Effector CD8-positive, alpha-beta T cell (primary cell): ENCODE measurements at places on chromosomes 1 and 21.

DNA sequence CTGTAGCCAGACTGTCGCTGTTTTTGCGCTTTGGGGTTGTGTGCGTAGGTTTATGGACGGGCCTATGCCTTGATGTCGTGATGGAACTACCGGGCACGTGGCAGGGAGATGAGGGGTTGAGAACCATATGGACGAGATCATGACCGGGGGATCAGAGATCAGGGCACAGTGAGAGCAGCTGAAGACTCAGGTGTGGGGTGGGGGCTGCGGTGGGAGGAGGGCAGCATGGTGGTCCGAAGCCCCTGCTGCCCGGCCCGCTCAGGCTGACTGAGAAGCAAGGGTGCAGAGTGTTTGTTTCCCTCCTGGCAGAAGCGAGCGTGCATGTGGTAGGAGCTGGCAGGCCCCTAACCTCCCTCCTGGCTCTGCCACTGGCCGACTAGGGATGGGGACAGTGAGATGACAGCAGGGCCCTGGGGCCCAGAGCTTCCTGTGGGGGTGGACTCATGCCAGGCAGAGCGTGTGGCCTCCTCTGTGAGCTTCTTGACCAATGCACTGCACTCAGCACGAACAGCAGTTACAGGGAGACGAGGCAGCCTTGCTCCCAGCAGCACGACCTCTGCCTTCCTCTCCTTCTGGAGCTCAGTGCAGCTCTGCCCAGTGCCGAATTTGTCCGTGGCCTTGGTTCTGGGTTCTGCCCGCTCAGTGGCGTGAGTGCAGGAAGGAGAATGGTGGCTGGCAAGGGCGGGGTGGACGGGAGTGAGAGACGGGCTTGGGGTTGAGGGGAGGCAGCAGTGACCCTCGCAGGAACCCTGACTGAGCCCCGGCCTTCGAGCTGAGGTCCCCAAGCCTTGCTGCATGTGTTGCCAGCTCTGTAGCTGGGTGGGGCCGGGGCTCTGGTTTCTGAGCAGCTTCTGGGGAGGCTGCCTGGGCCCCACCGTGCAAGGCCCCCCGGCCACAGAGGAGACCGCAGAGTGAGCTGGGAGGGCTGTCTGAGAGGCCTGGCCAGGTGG is 22.2 kb upstream of the LRRC3 start:
- no peak for DNase-seq

DNA sequence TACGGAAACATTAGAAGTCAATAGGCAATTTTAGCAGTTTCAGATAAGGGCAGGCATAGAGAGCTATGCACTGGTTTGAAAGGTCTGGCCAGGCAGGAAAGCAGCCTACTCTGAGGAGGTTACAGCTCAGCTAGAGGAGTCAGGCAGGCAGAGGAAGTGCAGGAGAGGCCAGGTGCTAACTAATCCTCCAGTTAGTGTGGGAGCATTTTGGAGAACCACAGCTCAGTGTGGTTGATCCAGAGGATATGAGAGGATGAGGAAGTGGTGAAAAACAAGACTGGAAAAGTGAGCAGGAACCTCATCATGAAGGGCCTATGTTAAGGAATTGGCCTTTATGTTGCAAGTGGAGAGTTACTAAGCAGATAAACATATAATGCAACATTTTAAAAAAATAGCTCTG is 282.4 kb upstream of the SGIP1 start:
- DNase-seq: no peak

DNA sequence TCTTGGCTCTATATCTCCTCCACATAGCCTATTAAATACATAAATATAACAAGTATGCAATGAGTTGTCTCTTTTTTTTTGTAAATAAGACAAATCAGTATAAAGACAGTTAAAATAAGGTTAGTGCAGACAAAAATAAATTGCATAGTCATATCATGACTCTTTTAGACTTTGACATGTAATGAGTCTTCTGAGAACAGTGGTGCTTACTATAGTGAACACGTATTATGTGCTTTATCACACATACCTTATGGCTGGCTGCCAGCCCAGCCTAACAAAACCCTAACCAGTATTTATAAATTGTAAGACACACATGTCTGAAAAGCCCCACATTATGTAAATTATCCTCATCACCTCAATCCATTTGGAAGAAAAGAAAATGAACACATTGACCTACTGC is 29.1 kb upstream of the F13B start:
- no peak for DNase-seq

DNA sequence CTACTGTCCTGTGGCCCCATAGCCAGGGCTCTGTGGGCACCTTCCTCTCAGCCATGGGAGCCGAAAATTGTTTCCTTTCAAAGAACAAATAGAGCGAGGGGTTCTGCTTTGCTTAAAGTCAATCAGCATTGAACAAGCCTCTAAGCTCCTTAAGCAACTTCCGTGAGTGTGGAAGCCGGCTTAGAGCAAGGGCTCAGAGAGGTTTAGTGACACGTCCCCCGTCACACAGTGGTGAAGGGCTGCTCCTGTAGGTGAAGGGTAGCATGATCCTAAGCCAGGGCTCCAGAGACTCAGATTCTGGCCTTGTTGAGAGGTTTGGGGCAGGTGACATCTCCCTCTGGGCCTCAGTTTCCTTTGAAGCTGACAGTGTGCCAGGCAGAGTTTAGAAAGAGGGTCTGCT is 94.0 kb upstream of the WNT4 start:
- no peak for DNase-seq

- DNase-seq: no peak
Observed at GRCh38 chr1:150763018-150763417, 2.6 kb downstream of the CTSS start.

GRCh38 chr1:29708796-29709703 is 472.7 kb downstream of the PTPRU start:
- DNase-seq: no peak

GRCh38 chr1:228366062-228366865 is 40.4 kb downstream of the TRIM11 start:
- no peak for DNase-seq
